Amniotic epithelial cell (primary cell): ENCODE measurements at places on chromosomes 1 and 21.

GRCh38 chr1:218345673-218346390 is 696 bp downstream of the TGFB2 start:
- DNase-seq: peak; percentile 79

DNA sequence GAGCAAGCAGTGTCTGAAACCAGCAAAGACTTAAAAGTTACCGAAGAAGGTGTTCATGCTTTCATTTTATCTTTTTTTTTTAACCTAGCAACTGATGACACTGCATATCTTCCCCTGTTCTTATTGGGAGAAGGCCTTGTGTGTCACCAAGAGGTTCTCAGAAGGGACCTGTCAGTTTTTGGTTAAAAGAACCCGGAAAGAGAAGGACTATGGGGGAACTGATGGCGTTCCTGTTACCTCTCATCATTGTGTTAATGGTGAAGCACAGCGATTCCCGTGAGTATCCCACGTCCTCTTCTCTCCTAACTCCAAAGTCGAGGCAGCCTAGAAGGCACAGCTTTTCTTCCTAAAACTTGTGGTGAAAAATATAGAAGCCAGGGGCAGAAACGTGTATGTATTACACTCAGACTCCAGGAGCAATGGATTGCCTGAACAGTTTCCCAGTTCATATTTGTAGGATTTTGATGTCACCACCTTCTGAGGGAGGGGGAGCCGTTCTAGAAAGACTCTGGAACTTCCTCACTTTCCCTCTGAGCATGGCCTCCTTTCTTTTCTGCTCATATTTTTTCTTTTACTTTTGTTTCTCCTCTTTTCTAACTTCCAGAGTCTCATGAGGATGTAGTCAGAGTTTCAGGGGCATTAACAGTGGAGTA is at the start of gene MR1:
Gene MR1, plus strand, starts transcription at position 185 of the 653 bp plus-strand sequence. Its CDS starts 25 bp downstream, at position 210.
- peak; percentile 80 for DNase-seq

GRCh38 chr1:234770924-234771540 is 161.1 kb upstream of the IRF2BP2 start:
- no peak for DNase-seq

- peak; percentile 99 for DNase-seq
Observed at GRCh38 chr1:23100074-23100748, 68.4 kb downstream of the LUZP1 start.

- no peak for DNase-seq
Observed at GRCh38 chr1:37325010-37325409, 149.4 kb upstream of the ZC3H12A start.

DNA sequence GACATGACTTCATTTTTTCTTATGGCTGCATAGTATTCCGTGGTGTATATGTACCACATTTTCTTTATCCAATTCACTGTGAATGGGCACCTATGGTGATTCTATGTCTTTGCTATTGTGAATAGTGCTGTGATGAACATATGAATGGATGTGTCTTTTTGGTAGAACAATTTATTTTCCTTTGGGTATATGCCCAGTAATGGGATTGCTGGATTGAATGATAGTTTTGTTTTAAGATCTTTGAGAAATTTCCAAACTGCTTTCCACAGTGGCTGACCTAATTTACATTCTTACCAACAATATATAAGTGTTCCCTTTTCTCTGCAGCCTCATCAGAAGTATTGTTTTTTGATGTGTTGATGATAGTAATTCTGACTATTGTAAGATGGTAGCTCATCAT is 361.7 kb upstream of the SGIP1 start:
- no peak for DNase-seq

DNA sequence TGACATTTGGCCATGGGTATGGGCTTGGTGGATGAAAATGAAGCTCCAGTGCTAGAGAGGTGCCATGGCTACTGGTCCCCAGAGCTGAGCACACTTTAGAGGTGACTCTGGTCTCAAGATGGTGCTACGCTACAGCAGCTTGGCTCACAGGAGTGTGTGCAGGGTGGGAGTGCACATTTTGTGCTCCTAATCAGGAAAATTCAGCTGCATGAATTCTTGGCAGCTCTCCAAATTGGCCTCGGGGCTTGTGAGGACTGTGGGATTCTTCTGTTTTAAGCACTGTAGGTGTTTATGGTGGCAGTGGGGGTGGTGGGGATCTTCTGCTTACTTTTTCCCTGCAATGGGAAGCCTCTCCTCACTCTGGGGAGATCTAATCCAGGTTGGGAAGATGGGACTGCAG is 17.3 kb upstream of the TIPRL start:
- DNase-seq: no peak

- DNase-seq: no peak
Observed at GRCh38 chr1:169588785-169589485, 2.7 kb upstream of the F5 start.

- DNase-seq: peak; percentile 75
Observed at GRCh38 chr21:38297194-38297631, 40.4 kb downstream of the KCNJ15 start.

DNA sequence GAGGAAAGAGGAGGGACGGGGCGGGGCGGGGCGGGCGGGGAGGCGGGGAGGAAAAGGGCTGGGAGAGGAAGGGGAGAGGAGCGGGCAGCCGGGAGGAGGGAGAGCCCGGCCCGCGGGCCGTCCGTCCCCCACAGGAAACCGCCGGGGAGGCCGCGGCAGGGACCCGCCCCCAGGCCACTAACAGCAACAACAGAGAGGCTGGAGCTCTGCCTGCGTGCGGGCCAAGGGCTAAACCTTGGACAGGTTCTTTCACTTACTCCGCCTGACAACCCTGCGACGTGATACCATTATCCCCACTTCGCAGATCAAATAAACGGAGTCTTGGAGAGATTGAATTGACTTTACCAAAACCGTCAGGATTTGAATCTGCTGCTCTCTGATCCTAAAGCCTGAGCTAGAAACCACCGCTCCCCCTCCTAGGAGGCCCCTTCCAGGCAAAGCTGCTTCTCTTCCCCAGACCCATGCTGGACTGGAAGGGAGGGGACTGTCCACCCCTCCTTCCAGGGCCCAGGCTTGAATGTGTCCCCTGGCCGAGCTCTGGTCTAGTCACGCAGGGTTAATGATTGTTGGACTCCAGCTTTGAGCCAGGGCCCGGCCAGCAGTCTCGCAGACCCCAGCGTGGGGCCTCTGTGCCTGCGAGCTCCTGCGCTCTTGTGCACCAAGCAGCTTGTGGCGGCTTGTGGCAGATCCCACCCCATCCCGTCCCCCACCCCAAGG is at the start of gene EVA1B:
Gene EVA1B, minus strand, starts transcription at position 10 of the 717 bp plus-strand sequence. CDS start 608 bp downstream, outside the sequence.
- DNase-seq: peak; percentile 81

DNA sequence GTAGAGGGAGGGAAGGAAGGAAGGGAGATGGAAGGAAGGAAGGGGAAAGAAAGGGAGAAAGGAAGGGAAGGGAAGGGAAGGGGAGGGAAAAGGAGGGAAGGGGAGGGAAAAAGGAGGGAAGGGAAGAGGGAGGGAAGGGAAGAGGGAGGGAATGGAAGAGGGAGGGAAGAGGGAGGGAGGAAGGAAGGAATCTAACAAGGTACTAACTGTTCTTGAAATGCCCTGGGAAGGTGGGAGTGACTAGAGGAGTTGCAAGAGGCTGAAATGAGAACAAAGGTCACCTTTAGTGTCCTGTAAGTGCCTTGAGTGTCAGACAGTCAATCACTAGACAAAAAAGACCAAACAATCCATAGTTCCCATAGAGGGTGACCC is 2.3 kb upstream of the ATP2B4 start:
- DNase-seq: peak; percentile 32

- no peak for DNase-seq
Observed at GRCh38 chr21:34618941-34619340, 4.0 kb upstream of the RCAN1 start.

GRCh38 chr1:22343456-22344328 is 108.0 kb upstream of the ZBTB40 start:
- DNase-seq: no peak

GRCh38 chr1:192758492-192758891 is 50.3 kb upstream of the RGS2 start:
- no peak for DNase-seq
